Hematopoietic multipotent progenitor cell treated with erythropoietin and hydrocortisone succinate and interleukin-3 and kit ligand, for 15 days (in vitro differentiated cells): ENCODE measurements at places on chromosomes 16 and 17.

- DNase-seq: no peak
These were observed 330 bp downstream of the CASKIN2 start for GRCh38 chr17:75514919-75515495.

DNA sequence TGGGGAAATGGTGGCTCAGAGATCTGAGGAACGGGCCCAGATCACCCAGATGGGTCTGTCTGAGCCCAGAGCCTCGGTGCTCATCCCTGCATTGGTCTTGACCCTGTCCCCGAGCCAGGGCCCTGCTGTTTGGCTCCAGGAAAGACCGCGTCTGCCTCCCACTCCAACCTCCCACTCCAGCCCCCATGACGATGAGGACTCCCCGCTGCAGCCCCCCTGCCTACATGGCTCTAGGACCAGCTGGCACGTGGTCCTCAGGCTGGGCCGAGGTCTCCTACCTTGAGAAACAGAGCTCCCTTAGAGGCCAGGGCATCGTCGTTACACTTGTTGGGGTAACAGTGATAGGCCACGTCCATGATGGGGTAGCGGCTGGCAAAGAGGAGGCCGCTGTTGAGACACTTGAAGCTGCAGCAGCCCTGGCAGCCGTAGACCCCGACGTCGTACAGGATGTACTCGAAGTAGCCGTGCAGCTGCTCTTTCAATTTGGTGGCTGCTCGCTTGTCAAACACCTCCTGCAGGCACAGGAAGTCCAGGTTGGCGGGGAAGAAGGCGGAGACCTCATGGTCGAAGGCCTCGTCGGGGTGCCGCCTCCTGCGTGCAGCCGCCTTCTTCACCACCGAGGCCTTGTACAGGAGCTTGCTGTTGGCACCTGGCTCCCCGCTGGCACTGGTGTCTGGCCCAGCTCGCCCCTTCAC lies 59.9 kb downstream of the PRMT7 start:
- DNase-seq: no peak

GRCh38 chr17:11412654-11413053 lies 171.6 kb downstream of the SHISA6 start:
- no peak for DNase-seq

GRCh38 chr17:57832314-57833178 lies 17.3 kb downstream of the MRPS23 start:
- DNase-seq: no peak

DNA sequence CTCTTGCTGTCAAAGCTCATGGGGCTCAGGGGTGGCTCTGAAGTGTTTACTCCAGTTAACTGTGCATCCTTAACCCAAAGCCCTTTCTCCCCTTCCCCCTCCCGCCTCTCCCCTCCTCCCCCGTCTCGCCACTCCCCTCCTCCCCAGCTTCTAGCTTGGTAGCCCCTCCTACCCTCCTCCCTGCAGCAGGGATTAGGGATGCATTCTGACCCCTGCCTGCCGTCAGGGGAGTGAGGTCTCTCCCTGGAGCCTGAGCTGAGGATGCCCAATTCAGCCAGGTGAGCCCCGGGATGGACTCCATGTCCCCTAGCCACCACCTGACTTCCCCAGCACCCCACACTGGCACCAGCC lies 1.6 kb downstream of the HS3ST6 start:
- DNase-seq: no peak

DNA sequence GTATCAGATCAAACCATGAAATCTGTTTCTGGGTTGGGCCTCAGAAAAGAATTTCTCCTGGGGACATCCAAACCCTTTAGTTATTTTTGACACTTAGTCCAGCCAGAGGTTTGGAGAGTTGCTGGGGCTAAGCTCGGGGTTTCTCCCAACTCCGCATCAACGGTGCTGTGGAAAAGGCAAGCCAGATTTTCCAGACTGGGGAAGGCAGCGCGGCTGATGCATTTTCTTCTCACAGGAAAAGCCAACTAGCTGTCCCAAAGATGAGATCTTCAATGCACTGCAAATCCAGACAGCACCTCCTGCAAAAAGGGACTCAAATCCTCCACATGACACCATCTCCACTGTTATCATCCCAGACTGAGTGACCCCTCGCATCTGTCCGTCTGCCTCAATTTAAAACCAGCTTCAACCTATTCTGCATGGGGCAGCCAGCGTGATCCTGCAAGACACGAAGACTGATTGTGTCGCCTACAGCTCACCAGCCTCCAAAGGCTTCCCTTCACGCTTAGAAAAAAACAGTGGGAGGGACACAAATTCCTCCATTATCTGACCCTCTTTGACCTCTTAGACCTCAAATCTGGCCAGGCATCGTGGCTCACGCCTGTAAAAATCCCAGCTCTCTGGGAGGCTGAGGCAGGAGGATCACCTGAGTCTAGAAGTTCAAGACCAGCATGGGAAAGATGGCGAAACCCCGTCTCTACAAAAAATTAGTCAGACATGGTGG lies 62.0 kb downstream of the GAS7 start:
- no peak for DNase-seq

- no peak for DNase-seq
These were observed 112.9 kb downstream of the METRNL start for GRCh38 chr17:83192161-83192788.

- no peak for DNase-seq
These were observed 121.4 kb downstream of the C16orf78 start for GRCh38 chr16:49494891-49495566.

DNA sequence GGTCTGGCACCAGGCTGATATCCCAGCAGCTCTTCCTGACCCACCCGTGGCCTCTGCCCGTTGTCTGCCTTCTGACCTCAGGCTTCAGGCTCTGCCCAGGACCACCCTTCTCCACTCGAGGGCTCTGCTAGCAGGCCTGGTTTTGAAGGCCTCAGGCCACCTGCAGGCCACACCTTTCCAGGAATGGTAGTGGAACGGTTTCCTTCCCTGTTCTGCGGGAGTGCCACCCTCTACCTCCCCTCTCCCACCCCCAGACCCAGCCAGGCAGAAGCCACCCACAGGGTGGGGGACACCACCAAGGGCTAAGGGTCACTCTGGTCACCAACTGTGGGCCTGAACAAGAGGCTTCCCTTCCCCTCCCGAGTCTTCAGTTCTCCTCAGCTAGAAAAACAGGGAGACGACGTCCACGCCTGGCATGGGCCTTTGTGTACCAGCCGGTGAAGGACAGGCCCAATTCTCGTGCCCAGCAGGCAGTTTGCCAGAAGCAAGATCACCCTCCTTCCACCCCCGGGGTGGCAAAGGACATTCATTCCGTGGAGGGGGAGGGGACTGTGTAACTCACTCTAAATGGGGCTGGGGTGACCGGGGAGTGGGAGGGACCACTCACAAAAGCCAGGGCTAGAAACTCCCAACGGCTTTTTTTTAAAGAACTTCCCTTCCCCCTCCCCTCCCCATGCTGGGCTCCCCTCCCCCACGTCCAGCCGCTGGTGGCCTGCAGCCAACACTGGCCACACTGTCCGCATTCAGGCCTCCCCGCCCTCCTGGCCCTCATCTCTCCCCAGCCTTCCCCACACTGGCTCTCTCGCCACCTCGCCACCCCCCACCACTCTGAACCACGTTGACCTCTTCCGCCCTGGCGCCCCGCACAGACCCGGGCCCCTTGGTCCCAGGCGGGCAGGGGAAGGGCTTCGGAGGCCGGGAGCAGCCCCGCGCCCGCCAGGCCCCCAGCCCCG lies 7.7 kb downstream of the CBX4 start:
- DNase-seq: no peak

- DNase-seq: no peak
These were observed 19.3 kb upstream of the ADCY9 start for GRCh38 chr16:4135537-4135936.
